ENCODE measurements at places on chromosomes 13 and 19.

DNA sequence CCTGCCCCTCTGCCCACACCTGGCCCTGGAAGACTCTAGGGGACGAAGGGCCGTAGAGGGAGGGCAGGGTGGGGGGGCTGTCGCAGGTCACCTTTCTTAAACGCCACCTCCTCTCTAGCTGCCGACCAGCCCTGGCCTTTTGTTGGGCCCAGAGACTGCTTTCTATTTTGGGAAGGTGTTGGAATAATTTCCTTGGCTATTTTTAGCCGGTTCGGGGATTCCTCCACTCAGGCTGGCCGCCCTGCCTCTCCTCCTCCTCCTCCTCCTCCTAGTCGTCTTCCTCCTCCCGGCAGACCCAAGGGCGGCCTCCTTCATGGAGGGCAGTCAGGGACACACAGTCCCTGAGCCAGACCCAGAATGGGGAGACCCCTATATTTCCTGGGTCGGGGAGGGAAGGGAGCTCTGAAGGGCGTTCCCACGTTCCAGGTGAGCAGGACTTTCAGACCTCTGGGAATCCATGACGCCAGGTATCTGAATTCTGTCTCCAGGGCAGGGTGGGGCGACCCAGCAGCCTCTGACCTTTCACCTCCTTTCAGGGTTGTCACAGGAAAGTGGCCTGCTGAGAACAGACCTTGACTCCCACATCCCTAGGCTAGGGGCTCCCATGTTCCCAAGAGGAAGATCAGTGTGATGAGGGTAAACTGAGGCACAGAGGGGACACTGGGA lies 19.9 kb downstream of the GADD45B start:
- no peak for DNase-seq

DNA sequence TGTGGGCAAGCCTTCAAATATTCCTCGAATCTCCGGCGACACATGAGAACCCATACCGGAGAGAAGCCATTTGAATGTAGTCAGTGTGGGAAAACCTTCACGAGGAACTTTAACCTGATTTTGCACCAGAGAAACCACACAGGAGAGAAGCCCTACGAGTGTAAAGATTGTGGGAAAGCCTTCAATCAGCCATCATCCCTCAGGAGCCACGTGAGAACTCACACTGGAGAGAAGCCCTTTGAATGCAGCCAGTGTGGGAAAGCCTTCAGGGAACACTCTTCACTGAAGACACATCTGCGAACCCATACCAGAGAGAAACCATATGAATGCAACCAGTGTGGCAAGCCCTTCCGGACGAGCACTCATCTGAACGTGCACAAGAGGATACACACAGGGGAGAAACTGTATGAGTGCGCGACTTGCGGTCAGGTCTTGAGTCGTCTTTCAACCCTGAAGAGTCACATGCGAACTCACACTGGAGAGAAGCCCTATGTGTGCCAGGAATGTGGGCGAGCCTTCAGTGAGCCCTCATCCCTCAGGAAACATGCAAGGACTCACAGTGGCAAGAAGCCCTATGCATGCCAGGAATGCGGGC lies 28.8 kb downstream of the ZNF333 start:
- no peak for DNase-seq

DNA sequence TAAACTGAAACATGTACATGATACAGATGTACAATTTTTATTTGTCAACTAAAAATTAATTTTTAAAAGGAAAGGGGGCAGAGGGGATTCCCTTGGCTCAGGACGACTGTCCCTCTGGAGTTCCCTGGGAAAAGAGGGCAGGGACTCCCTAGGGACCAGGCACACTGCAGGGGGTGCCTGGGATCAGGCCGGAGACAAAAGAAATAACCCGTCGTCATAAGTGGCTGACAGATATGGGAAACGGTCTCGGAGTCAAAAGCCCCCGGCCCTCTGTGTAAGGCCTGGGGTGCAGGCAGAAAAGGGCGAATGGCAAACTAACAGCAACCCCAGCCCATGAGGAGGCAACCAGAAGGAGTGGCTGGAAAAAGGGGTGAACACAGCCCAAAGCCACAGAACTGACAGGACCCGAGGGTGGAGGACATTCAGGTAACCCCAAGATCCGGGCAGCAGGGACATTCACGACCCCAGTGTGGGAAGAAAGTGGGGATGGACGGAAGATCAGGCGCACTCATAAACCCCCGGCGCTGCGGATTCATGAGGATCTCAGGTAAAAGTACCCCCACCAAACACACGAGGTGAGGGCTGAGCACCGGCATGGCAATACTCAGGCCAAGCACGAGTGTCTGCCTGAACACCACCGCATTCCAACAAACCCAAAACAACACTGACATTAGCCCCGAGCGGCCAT lies 6.7 kb downstream of the MLLT1 start:
- DNase-seq: no peak

DNA sequence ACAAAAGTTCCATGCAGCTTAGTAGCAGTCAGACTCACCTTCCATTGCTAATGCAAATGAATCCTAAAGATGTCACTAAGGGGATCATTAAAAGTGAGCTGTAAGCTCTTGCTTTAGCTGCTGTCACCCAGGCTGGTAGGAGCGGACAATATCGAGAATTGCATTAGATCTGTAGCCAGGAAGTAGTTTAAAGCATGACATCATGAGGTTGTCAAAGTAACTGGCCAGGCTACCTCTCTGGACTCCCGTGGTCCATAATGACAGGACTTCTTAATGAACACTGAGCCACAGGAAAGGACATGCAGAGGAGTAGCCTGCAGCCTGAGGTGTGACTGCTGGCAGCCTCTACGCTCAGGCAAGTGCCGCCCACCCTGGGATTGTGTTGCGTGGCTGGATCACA lies 522.3 kb upstream of the NBEA start:
- DNase-seq: no peak

DNA sequence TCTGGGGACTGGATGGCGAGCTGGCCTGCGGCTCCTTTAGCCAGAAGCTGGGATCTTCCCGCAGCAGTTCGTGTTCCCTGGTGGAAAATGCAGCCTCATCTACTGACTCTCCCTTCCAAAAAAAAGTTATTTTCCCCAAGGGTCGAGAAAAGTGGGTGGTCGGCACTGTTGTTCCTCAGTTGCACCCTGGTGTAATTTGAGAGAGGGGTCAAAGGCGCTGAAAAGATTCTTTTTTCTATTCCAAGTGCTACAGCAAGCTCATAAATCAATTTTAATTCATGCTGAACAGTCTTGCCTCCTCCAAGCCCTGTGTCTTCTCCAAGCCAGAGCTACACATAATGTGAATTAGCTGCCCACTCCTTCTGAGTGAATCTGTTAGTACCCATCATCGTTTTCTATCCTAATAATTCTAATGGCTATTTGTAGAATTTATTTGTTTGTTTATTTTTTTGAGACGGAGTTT lies 774 bp downstream of the SLC25A15 start:
- no peak for DNase-seq

- no peak for DNase-seq
These were observed 22.1 kb downstream of the CAPN12 start for GRCh38 chr19:38721979-38722773.
